ENCODE measurements at places on chromosomes 3 and 15.

GRCh38 chr3:190269101-190269500 lies 53.1 kb downstream of the CLDN1 start:
- no peaks in the 10 kb centered on the region for H3K27me3 ChIP-seq
- H3K27ac ChIP-seq: no peak overlapping the region
- no peak for DNase-seq
- no peak overlapping the region for H3K4me3 ChIP-seq
- H3K36me3 ChIP-seq: no peaks in the 10 kb centered on the region
- H3K4me1 ChIP-seq: no peaks in the 10 kb centered on the region

- no peaks in the 10 kb centered on the region for H3K36me3 ChIP-seq
- no peak overlapping the region for H3K27ac ChIP-seq
- H3K27me3 ChIP-seq: no peaks in the 10 kb centered on the region
- H3K4me3 ChIP-seq: no peak overlapping the region
- no peak for DNase-seq
Observed at GRCh38 chr3:36954452-36955134, 9.7 kb upstream of the TRANK1 start.

GRCh38 chr15:60421544-60421943 lies 23.8 kb upstream of the ANXA2 start:
- peaks cover 14% of the 10 kb centered on the region for H3K36me3 ChIP-seq
- no peak overlapping the region for H3K4me3 ChIP-seq
- no peaks in the 10 kb centered on the region for H3K27me3 ChIP-seq
- H3K4me1 ChIP-seq: no peaks in the 10 kb centered on the region
- no peak overlapping the region for H3K27ac ChIP-seq

- H3K4me3 ChIP-seq: no peak overlapping the region
- H3K4me1 ChIP-seq: no peaks in the 10 kb centered on the region
- no peak for DNase-seq
- no peaks in the 10 kb centered on the region for H3K36me3 ChIP-seq
- H3K27me3 ChIP-seq: no peaks in the 10 kb centered on the region
Observed at GRCh38 chr3:136543385-136543784, 208.8 kb downstream of the STAG1 start.

All from thymus (tissue), 14 donors.